ENCODE measurements at places on chromosomes 1 and 21. TPM values are rescaled to one million over a fixed set of nuclear protein-coding genes. Genes with fewer than 3 reads are reported as not detected.

TESK2 gene
- total RNA-seq, result 4.0 TPM

SPRR2G gene
- not detected for total RNA-seq

TSACC gene
- total RNA-seq, result not detected

SYCP1 gene
- not detected for total RNA-seq

FNBP1L gene
- 2.2 TPM for total RNA-seq

KCNT2 gene
- 0.21 TPM for total RNA-seq

ASTN1 gene
- total RNA-seq, result not detected

LYPD8 gene
- total RNA-seq, result not detected
